ENCODE measurements at places on chromosomes 1 and 21.

DNA sequence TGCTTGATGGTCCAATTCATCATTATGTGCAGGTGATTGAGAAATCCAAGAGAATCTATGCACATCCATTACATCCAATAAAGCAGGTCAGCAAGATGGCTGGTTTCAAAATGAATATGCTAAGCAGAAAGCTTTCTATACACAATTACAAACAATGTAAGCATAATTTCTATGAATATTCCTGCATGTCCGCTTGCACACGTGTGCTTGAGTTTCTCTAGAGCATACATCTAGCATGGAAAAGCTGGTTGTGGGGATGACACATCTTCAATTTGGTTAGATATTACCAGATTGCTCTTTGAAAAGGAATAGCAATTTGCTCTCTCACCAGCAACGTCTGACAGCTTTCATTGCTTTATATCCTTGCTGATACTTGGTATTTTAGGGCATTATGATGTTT lies 160.4 kb upstream of the HMGB4 start:
- DNase-seq = no peak

GRCh38 chr1:197213193-197213592 lies 54.9 kb upstream of the CRB1 start:
- no peak for DNase-seq

GRCh38 chr1:167404161-167404888 lies 114.0 kb downstream of the CD247 start:
- no peak for DNase-seq

DNA sequence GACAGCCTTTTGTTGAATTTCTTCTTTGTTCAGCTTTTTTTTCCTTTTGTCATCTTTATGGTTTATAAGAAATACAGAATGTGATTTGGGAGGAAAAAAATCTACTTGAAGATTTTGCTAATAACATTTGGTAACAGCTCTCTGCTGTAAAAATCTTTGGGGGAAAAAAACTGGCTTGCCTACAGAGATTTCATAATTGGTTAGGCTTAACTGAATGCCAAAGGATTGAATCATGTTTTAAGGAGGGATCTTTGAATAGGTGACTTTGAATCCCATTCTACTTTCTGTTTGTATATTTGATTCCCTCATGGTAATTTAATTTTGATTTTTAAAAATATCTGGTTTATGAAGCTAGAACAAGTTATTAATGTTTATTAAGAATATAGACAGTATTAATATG lies 3.2 kb downstream of the BTF3L4 start:
- DNase-seq = no peak

- no peak for DNase-seq
Observed at GRCh38 chr1:174872615-174873058, 127.1 kb upstream of the CACYBP start.

All from activated CD4-positive, alpha-beta T cell treated with anti-CD3 and anti-CD28 coated beads for 24 hours (primary cell).